ENCODE measurements at places on chromosomes 7 and 10.

GRCh38 chr10:110833941-110834628 is 37.6 kb upstream of the PDCD4 start:
- no peak for DNase-seq

DNA sequence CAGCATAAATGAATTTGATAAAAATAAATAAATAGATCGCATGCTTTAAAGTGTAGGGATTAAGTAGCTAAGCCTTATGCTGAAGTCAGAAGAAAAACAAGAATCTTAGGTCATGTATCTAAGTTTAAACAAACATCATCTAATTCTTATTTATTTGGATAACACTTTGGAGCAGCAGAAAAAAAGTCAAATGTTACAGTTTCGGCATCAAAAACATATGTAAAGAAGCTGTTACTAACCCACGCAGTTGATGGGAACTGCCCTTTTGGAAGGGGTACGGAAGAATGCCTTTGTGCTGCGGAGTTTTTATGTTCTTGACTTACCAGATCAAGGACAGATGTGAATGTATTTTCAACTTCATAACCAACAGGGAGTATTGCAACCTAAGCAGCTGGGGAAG is 37.3 kb upstream of the HABP2 start:
- no peak for DNase-seq

GRCh38 chr10:114031073-114031972 is 12.3 kb upstream of the ADRB1 start:
- DNase-seq = no peak

DNA sequence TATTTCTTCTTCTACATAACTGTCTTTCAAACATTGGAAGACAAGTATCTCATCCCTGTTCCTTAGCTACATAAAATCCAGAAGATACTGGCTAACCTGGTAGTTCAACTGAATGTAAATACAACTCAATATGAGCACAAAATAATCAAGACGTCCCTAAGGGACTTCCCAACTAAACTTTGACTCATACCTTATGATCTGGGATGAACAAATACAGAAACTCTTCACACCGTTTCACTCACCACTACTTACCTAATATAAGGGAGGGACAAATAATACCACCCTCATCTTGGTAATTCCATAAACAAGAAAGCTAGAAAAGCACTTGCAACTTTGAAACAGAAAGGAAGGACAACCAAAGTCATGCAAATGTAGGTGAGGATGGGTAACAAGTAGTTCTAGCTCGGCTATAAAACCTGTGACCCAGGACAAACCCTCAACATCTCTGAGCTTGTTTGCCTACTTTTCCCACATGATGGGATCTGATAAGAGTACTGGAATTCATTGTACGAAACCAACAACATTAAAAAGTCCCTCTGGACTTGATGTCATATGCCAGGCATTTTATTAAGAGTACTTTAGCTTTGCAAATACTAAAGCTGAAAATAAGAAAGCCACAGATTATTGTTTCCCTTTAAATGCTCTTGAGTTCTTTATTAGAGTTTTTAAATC is 121.9 kb downstream of the STRA8 start:
- DNase-seq = no peak

- DNase-seq = no peak
Measured at GRCh38 chr10:48839809-48840679, 99.6 kb downstream of the LRRC18 start.

DNA sequence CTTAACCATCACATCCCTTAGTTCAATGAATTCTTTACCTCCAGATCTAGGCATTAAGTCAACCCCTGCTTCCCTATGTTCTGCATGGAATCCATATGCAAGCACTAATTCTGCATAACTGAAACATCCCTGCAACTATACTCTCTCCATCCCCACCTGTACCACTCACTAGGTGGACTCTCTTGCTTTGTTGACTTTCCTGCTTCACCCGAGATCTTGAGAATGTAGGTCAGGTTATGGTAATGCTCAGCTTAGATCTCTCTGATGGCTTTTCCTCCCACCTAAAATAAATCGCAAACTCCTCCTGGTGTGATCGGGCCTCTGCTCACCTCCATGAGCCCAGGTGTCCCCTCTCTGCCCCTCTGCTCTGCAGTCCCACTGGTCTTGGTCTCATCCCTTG is 92.4 kb upstream of the ADAM12 start:
- no peak for DNase-seq

- DNase-seq = no peak
Measured at GRCh38 chr10:30999070-30999712, 32.5 kb downstream of the ZNF438 start.

Data from AG04449 (cell line).